ENCODE measurements at places on chromosomes 3 and 15.

- no peak for DNase-seq
Observed at GRCh38 chr15:93025625-93025982, 63.4 kb downstream of the RGMA start.

- DNase-seq = no peak
Observed at GRCh38 chr3:126918355-126918821, 64.5 kb upstream of the PLXNA1 start.

GRCh38 chr3:106797461-106797860, 579.8 kb upstream of the CCDC54 start:
- no peak for DNase-seq

DNA sequence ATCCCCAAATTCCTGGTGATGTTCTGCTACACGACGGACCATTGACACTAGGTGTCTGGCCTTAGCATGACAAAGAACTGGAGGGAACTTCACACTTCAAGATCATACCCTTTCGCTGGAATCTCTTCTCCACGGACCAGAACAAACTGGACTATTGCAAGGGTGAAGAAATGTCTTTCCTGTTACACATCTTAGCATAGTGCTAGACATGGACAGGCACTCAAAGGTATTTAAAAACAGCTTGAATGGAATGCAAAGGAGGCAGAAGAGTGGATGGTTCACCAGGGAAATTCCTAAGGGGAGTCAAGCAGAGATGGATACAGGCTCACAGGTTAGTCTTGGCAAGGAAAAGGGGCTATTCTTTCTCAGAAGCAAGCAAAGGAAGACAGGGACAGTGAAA, 33.5 kb upstream of the PDZRN3 start:
- no peak for DNase-seq
